Activated naive CD4-positive, alpha-beta T cell treated with anti-CD3 and anti-CD28 coated beads for 36 hours (primary cell): ENCODE measurements at places on chromosomes 5 and 9. TPM values are rescaled to one million over a fixed set of nuclear protein-coding genes. Genes with fewer than 3 reads are reported as not detected.

DNA sequence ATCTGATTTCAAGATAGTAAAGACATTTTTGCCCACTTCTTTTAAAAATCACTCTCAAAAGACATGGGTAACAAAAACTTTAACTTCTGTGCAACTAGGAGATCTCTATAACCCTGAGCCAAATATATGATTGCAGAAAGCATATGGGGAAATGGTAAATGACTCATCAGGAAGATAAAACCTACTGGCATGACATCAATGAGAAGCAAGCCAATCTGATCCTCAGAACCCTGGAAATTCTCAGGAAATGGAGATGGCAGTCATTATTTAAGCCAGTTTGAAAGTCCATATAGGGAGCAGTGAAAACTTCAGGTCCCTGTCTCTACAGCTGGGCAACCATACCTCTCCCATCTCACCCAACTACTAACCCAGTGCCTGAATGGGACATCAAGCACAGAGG lies 249.7 kb upstream of the NREP start:
- peaks cover 3% of the 10 kb centered on the region for H3K27me3 ChIP-seq
- no peaks in the 10 kb centered on the region for H3K4me1 ChIP-seq
- H3K36me3 ChIP-seq, result no peaks in the 10 kb centered on the region

DNA sequence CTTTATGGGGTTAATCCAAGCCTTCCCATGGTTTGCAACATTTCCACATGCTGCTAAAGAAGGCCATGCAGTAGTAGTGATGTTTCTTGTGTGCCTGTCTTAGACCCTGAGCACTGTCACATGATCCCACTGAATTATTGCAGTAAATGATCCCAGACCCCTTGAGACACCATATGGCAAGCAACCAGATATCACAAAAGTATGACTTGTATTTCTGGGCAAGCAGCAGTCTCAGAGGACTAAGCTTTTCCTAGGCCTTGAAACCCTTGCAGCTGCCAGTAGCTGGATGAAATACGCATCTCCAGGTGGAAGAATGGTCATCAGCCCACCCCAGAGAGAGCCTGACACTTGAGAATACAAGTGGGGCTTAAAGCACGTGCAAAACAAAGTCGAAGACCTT lies 41.8 kb downstream of the CDO1 start:
- H3K4me1 ChIP-seq, result no peaks in the 10 kb centered on the region
- peaks cover 10% of the 10 kb centered on the region for H3K27me3 ChIP-seq
- DNase-seq, result no peak

GRCh38 chr9:123085916-123086315 lies 52.4 kb downstream of the GPR21 start:
- no peaks in the 10 kb centered on the region for H3K4me1 ChIP-seq
- no peaks in the 10 kb centered on the region for H3K27me3 ChIP-seq
- no peak for DNase-seq
- peaks cover 3% of the 10 kb centered on the region for H3K36me3 ChIP-seq

- H3K4me3 ChIP-seq, result no peak overlapping the region
- no peaks in the 10 kb centered on the region for H3K4me1 ChIP-seq
- H3K27me3 ChIP-seq, result no peaks in the 10 kb centered on the region
- DNase-seq, result no peak
- H3K36me3 ChIP-seq, result no peaks in the 10 kb centered on the region
Measured at GRCh38 chr5:124474528-124475215, 271.8 kb downstream of the ZNF608 start.

GRCh38 chr9:109295221-109296130 lies 25.4 kb downstream of the EPB41L4B start:
- no peaks in the 10 kb centered on the region for H3K36me3 ChIP-seq
- H3K4me1 ChIP-seq, result peaks cover 12% of the 10 kb centered on the region
- no peak overlapping the region for H3K4me3 ChIP-seq
- peaks cover 12% of the 10 kb centered on the region for H3K27me3 ChIP-seq
- H3K27ac ChIP-seq, result no peak overlapping the region

DNA sequence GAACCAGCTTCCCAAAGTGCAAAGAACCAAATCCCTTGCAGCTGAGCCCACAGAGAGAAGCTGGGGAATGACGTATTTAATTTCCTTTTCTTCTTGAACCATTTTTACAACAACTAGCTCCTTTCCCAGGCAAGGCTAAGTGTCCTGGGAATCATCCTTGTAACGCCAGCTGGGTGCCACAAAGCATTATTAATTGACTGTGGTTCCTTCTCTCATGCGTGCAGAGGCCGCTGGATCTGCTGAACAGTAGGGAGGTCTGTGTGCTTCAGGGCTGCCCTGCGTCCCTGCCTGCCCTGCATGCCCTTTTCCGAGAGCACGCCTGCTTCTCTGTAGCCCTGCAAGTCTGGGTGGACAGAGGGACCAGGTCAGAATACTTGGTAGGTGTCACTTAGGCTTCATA lies 124.1 kb upstream of the OTULINL start:
- no peaks in the 10 kb centered on the region for H3K27me3 ChIP-seq
- H3K4me1 ChIP-seq, result peaks cover under 1% of the 10 kb centered on the region
- no peak overlapping the region for H3K27ac ChIP-seq
- no peak overlapping the region for H3K4me3 ChIP-seq

The CD74 gene
- 312 TPM for total RNA-seq

The UAP1L1 gene
- total RNA-seq, result 3.4 TPM

The NDOR1 gene
- total RNA-seq, result 26.1 TPM

DNA sequence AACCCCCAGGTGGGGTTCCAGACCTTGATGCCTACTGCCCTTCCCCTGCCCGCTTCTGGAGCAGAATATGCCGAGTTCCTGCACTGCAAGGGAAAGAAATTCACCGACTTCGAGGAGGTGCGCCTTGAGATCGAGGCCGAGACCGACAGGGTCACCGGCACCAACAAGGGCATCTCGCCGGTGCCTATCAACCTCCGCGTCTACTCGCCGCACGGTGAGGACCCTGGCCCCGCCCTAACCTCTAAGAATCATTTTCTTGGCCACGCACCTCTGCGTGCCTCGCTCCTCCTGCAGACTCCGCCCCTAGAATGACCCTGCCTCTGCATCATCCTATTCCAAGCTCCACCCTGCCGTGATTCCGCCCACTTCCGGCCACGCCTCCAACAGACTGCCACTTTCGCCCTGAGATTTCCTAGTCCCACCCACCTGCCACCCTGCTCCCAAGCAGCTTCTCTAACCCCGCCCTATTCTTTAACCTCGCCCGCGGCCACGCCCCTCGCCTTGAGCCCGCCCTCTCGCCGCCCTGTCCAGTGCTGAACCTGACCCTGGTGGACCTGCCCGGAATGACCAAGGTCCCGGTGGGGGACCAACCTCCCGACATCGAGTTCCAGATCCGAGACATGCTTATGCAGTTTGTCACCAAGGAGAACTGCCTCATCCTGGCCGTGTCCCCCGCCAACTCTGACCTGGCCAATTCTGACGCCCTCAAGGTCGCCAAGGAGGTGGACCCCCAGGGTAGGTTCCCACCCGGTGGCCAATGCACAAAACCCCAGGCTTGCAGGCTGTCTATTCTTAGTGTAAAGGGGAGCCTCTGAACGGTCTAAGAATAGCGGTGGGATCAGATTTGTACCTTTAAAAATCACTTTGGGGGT lies 15.6 kb downstream of the DNM1 start:
- no peaks in the 10 kb centered on the region for H3K27me3 ChIP-seq
- peak overlapping the region; percentile 77 for H3K4me3 ChIP-seq
- H3K27ac ChIP-seq, result no peak overlapping the region
- DNase-seq, result peak; percentile 99
- H3K36me3 ChIP-seq, result no peaks in the 10 kb centered on the region
- H3K4me1 ChIP-seq, result peaks cover 13% of the 10 kb centered on the region

- peaks cover 10% of the 10 kb centered on the region for H3K36me3 ChIP-seq
- H3K27ac ChIP-seq, result no peak overlapping the region
- H3K27me3 ChIP-seq, result no peaks in the 10 kb centered on the region
- H3K4me1 ChIP-seq, result peaks cover 25% of the 10 kb centered on the region
- no peak overlapping the region for H3K4me3 ChIP-seq
- DNase-seq, result no peak
Measured at GRCh38 chr9:124372038-124372437, 43.2 kb downstream of the PSMB7 start.

GRCh38 chr5:10138395-10139057 lies 111.2 kb downstream of the ATPSCKMT start:
- H3K27ac ChIP-seq, result no peak overlapping the region
- H3K4me1 ChIP-seq, result no peaks in the 10 kb centered on the region
- no peak for DNase-seq
- no peak overlapping the region for H3K4me3 ChIP-seq

DNA sequence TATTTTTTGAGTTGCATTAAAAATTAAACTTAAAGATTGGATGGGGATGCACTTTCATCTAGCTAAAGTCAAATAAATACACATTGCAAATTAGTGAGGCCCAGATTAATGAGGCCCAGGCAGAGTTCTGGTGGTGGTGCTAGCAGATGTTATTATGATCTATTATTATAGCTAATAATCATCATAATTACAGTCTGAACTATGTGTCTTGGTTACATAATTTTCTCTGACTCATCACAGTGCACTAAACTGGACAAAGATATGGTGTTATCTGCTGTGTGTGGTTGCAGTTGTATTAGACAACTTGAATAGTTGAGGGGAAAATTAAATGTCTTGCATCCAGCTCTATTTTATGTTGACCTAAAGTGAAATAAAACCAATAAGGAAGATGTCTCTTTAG lies 568.8 kb downstream of the TLR4 start:
- no peak overlapping the region for H3K4me3 ChIP-seq
- no peak for DNase-seq
- no peaks in the 10 kb centered on the region for H3K4me1 ChIP-seq
- no peak overlapping the region for H3K27ac ChIP-seq
- no peaks in the 10 kb centered on the region for H3K36me3 ChIP-seq

The CYLC2 gene
- not detected for total RNA-seq

DNA sequence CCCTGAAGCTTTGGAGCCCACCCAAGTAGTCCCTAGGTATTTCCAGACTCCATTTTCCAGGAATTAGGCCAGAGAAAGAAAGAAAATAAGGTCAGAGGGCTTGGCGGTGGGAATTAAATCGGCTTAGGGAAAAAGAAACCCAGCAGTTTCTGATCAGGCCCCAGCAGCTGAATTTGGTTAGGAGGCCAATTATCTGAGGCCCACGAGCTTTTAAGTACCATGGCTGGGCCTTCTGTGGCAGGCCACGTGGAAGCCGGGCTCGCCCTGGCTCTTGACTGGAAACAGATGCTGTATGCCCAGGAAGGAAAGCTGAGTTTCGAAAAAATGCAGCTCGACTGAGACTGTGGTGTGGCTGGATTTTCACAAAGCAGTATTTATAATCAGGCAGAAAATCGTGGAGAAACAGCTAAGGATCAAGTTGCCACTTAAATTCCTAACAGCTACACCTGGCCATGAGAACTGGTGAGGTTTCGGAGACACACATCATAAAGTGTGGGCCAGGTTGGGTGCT lies 75.1 kb upstream of the PANK3 start:
- H3K27ac ChIP-seq, result no peak overlapping the region
- DNase-seq, result no peak
- H3K36me3 ChIP-seq, result no peaks in the 10 kb centered on the region
- H3K27me3 ChIP-seq, result no peaks in the 10 kb centered on the region
- no peak overlapping the region for H3K4me3 ChIP-seq
